Aorta (tissue), 5 donors: ENCODE measurements at places on chromosomes 1 and 21. TPM values are rescaled to one million over a fixed set of nuclear protein-coding genes. Genes with fewer than 3 reads are reported as not detected.

The COL11A1 gene
- total RNA-seq, result 0.29 TPM

- DNase-seq, result no peak
These were observed 35.7 kb upstream of the MYSM1 start for GRCh38 chr1:58735586-58735985.

The TDRD5 gene
- total RNA-seq, result not detected

DNA sequence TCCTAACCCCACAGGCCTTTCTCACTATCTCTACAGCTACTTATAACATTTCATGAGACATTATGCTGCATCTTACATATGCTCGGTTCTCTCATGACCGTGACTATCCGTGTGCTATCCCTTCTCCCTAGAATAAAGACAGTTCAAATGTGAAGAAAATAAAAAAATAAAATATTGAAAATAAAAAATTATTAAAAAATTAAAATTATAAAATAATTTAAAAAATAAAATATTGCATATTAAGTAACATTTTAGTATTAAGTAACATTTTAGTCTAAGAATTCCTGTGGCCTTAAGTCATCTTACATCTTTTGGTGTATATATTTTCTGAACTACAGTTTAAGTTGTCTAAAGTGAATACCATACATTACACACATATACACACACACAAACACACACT is 415.5 kb downstream of the DPYD start:
- DNase-seq, result no peak

DNA sequence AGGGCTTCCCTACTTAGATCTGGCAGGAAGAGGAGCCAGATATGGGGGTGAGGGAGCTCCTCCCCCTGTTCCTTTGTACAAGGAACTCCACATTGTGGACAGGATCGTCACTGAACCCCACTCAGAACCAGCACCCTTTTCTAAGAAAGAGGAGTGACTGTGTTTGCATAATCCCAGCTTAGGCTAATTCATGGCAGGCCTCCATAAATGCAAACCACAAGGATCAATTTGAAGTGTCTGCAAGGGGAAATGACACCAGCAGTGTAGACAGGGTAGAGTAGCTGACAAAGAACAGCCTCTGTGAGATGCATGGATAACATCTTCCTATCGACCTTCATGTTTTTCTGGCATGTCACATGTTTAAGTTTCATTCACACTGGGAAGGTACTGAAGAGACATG is 11.7 kb downstream of the MX1 start:
- DNase-seq, result no peak
